ENCODE measurements at places on chromosomes 16 and 17. TPM values are rescaled to one million over a fixed set of nuclear protein-coding genes. Genes with fewer than 3 reads are reported as not detected.

Gene G6PC1
- total RNA-seq: not detected

GRCh38 chr17:10681866-10682446 is 15.4 kb downstream of the SCO1 start:
- DNase-seq: no peak

DNA sequence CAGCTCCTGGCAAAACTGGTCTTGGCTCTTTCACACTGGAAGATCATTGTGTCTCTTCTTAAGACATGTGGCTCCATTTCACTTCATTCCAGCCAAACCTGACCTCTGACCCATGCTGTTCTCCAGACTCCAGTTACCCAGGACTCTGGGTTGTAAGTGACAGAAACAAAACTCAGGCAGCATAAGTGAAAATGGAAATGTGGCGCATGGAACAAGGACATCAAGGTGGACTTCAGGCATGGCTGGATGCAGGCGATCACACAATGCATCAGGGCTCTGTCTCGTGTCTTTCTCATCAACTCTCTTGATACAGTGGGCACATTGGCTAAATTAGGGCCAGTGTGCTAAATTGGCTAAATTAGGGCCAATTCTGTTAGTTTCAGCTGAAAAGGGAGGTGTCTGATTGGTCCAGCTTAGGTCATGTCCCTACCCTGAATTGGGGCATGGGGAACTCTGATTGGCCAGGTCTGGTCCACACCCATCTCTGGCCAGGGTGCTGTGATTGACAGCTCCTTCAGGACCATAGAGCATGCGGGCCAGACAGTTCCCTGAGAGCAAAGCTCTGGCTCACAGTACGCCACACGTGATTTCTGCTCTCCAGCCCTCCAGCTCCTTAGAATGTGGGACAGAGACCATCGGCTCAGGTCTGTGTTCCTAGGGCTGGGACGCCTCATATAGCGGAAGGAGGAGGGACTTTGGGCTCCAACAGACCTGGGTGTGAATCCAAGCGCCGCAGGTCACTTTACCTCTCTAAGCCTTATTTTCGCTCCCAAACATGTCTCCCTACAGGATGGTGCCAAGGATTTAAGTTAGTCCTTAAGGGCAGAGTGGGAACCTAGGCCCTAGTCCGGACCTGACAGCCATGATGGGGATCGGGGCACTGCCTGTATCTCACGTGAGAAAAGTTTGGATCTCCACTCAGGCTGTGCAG is 17.5 kb downstream of the SOCS1 start:
- no peak for DNase-seq

DNA sequence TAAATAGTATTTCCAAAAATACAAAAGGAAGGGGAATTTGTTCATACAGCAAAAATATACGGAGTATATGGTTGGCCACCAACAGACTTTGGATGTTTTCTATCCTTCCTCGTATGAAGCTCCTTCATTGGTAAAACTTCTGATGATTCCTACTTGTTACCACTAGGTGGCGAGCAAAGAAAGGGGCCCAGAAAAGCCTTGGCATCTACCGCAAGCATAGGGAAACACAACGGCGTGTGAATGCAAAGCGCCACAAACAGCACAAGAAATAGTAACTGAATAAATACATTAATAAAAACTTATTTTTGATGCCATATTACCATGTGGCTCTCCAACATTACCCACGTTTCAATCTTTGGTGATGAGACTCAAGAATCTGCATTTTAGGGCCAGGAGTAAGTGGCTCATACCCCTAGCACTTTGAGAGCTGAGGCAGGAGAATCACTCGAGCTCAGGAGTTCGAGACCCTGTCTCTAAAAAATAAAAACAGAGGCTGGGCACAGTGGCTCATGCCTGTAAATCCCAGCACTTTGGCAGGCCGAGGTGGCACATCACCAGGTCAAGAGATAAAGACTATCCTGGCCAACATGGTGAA is 34.5 kb downstream of the YWHAE start:
- DNase-seq: peak; percentile 42

DNA sequence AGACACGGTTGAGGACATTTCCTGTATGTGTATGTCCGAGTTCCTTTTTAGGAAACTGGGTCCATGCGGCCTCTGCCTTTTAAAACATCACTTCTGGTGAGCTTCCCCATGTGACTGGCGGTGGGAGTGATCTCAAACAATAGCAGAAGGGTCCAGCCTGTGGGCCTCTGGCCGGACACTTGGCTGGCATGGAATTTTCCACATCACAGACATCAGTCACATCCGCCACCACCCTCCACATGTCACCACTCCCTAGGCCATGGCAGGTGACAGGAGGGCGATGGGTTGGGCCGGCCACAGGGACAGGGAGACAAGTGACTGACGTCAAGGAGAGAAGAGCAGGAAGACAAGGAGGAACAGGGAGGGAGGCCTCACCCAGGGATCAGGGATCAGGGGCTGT is 83.7 kb downstream of the DNAH17 start:
- no peak for DNase-seq

- no peak for DNase-seq
These were observed 2.2 kb downstream of the PLCD3 start for GRCh38 chr17:45129940-45130680.

Gene PIGS
- 112 TPM for total RNA-seq

DNA sequence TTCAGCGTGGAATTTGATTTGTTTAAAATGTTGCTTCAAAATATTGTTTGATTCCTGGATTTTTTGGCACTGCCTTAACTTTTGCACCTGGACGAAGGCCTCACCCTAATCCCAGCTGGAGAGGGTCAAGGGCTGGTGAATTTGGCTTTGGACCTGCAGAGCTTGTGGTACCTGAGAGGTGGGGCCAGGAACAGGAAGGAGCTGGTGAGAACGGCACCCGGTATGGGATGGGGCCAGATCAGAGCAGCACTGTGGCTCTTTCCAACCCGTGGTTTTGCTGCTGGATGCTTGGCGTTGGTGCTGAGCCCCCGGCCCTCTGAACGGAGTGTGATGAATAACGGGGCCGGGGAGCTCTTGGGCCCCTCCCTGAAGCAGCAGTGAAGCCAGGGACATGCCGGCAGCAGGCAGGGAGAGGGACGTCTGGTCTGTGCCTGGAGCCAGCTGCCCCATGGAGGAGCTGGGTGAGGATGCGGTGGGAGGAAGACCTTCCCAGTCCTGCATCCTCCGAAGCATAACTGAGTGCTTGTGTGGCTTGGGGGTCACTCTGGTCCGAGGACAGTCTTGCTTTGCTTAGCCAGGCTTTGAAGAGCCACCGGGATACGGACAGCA is 275.4 kb downstream of the SEC14L1 start:
- no peak for DNase-seq

- no peak for DNase-seq
These were observed 272.7 kb upstream of the PMFBP1 start for GRCh38 chr16:72444696-72445095.

Measured in glomerular endothelial cell (primary cell).